ENCODE measurements at places on chromosomes 4 and X.

- no peak for DNase-seq
These were observed 366.1 kb downstream of the FBXO8 start for GRCh38 chr4:173917255-173917960.

- DNase-seq: peak; percentile 32
These were observed 2.7 kb upstream of the RENBP start for GRCh38 chrX:153947009-153947769.

DNA sequence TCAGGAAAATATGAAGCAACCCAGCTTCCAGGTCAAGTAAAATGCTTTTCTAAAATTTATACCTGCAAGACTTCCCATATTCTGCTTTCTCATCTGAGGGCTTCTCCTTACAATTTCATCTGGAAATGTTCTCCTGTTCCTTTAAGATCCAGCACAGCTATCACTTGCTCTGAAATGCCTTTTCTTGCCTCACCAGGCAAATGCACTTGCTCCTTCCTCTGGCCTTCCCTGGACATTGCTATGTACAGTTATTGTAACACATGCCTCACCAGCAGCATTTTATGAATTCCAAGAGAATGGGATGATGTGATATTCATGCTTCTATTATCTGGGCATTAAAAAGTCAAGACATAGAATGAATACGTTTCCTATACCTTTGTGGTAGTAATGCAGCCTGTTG, 842.1 kb upstream of the INTU start:
- DNase-seq: no peak

GRCh38 chrX:54208531-54208930, 25.5 kb upstream of the FAM120C start:
- no peak for DNase-seq

DNA sequence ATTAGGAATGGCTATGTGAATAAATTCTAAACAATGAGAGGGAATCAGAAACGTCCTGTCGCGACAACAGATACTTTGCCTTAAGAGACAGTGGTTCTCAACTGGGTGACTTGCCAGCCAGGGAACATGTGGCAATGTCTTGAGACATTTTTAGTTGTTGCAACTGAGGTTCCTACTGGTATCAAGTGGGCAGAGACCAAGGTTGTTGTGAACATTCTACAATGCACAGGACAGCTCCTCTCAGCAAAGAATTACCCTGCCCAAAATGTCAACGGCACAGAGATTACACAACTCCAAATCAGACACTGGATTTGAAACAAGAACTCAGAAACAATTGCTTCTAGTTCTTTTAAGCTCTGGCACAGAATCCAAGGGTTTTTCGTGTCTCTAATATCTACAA, 128.6 kb downstream of the ARHGAP6 start:
- no peak for DNase-seq

DNA sequence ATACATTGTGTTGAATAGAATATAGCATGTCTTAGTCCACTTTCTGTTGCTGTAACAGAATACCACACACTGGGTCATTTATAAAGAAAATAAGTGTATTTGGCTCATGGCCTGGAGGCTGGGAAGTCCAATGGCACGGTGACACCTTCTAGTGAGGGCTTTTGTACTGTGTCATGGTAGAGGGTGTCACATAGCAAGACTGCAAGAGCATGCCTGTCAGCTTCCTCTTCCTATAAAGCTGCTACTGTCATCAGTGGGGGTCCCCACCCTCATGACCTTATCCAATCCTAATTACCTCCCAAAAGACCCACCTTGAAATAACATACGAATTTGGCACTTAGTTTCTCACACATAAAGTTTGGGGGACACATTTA, 193.2 kb downstream of the PTTG2 start:
- DNase-seq: no peak

DNA sequence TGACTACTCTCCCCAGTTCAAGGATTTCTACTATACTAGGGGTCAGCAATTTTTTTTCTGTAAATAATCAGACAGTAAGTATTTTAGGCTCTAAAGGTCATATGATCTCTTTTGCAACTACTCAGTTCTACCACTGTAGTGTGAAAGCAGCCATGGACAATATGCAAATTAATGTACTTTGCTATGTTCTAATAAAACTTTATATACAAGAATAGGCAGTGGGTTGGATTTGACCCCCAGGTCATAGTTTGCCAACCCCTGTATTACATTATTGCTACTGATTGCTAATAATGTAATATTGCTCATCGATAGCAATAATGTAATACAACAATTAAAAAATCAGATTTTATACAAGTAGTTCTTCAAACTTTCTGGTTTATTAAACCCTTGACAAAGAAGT, 59.2 kb upstream of the GPR34 start:
- DNase-seq: no peak

- no peak for DNase-seq
These were observed 254.4 kb downstream of the NPFFR2 start for GRCh38 chr4:72286185-72286584.

- no peak for DNase-seq
These were observed 13.3 kb downstream of the PPARGC1A start for GRCh38 chr4:23876418-23877089.

DNA sequence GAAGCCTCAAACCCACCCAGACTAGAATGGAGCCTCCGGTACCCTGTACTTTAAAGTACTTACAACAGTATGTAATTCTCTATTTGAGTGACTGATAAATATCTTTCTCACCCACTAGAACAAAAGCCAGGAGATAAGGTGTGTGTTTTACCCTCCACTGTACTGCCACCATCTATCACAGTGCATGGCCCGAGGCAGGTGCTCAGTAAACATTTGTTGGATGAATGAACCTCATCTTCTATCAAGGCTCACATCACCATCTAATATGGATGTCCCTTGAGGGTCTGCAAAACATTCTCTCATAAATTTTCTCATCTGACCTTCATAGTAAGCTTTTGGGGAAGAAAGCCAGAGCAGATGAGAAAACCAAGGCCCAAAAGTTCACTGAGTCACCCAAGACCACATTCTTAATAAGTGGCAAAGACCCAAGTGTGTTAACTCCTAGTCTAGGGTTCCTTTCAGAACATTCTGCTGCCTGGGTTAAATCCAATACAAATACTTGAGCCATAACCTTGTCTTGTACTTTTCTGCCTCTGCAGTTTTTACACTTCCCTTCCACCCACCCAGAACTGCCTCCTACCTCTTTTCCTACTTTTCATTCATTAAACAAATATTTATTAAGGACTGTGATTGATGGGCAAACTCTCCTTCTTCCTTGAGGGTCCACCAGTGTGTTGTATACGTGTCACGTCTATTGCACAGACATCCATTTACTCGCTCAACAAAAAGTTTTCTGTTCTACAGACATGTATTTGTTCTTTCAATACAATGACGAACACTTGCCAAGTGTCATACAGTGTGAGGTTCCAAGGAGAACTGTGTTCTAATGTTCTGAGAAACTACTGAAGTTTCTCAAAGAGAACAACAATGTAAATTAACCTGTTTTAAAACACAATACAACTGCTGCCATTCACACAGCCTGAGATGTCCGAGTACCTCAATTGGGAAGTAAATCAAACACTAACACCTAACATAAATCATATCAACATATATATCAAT, 35.7 kb downstream of the APBB2 start:
- DNase-seq: no peak

GRCh38 chr4:108052558-108053120, 63.0 kb downstream of the HADH start:
- no peak for DNase-seq

DNA sequence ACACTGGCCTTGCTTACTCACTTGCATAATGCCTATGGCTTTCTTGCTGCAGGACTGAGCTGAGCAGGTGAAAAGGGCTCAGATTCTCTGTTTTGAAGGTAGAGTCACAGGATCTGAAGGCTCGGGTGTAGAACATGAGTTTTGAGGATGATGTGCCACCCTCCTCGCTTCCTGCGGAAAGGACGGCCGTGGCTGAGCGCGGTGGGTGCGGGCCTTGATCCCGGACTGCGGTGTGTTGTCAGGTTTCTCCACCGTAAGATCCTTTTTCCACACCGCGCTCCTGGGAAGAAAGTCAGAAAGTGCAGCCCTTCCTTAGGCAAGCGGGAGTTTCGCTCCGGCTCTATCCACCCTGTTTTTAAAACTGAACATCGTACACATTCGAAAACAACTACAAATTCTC, 36.2 kb downstream of the ZFP42 start:
- no peak for DNase-seq

- DNase-seq: no peak
These were observed 508.7 kb downstream of the TRIML1 start for GRCh38 chr4:188647820-188648370.

- no peak for DNase-seq
These were observed 145.1 kb downstream of the AMELX start for GRCh38 chrX:11438380-11438723.

DNA sequence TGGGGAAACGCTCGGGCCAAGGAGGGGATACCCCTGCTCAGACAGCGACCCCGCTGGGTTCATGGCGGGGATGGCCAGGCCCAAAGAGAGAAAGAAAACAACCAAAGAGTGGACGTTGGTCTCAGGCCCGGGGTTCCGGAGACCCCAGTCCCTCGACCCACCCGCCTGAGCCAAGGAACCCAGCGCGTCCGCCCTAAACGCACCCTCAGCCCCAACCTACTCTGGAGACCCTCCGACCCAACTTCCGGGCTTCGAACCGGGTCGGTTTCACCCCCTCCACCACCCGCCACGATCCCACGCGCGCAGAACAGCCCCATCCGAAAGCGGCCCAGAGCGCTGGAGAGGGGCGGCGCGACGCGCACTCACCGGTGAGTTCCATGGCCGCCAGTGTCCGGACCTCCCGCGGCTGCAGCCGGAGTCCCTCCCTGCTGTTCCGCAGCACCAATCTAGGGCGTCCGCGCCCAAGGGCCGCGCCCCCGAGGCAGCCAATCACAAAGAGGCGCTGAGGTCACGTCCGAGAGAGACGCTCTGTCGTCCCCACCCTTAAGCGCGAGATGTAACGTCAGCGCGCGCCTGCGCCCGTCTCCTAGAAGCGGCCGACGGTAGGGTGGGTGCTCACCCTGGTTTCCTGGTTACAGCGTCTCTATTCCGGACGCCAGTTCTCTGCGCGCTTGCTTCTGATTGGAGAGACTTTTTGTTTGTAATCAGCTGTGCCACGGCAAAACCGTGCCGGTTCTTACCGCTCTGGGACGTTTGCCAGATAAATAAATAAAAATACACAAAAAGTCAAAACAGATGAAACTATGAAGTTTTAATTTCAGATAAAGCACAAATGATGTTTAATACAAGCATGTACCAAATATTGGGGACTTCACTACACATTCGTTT, at the start of gene PIGA:
TSS of gene PIGA (minus strand) at position 389 of the 888 bp plus-strand sequence. CDS start 3,593 bp downstream, outside the sequence.
- DNase-seq: peak; percentile 87

DNA sequence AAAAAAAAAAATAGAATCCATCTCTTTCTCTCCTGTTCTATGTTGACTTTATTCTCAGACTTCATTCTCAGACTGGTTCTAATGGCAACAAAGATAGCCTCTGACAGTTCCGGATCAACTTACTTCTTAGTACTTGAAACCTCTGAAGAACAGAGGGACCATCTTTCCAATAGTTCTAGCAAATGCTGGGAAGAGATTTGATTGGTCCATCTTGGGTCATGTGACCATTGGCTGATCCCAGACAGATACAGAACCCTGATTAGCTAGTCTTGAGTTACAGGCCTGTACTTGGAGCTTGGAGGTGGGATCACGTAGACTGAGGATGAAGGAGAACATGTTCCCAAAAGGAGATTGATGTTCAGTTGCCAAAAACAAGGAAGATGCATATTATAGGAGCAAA, 66.9 kb upstream of the STIM2 start:
- no peak for DNase-seq

- no peak for DNase-seq
These were observed 349.1 kb downstream of the PCDH10 start for GRCh38 chr4:133498149-133498548.

GRCh38 chr4:184474263-184475095, at the start of gene IRF2:
IRF2 (minus strand) TSS chr4:184474550; CDS start chr4:184429064, 45,486 bp downstream.
- DNase-seq: peak; percentile 97

DNA sequence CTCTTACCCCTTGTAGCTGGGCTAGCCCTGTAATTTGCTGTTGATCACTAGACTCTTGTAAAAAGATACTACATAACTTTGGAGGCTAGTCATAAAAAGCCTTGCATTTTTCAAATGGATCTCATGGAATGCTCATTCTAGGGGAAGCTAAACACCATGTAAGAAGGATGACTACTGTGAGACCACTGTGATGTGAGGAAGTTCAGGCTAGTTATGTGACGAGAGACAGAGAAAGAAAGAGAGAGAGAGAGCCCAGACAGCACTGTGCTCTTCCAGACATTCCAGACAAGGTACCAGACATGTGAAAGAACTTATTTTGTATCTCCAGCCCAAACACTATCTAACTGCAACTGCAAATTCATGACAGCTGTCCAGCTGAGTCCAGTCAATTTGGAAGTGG, 404.6 kb upstream of the PITX2 start:
- DNase-seq: no peak

DNA sequence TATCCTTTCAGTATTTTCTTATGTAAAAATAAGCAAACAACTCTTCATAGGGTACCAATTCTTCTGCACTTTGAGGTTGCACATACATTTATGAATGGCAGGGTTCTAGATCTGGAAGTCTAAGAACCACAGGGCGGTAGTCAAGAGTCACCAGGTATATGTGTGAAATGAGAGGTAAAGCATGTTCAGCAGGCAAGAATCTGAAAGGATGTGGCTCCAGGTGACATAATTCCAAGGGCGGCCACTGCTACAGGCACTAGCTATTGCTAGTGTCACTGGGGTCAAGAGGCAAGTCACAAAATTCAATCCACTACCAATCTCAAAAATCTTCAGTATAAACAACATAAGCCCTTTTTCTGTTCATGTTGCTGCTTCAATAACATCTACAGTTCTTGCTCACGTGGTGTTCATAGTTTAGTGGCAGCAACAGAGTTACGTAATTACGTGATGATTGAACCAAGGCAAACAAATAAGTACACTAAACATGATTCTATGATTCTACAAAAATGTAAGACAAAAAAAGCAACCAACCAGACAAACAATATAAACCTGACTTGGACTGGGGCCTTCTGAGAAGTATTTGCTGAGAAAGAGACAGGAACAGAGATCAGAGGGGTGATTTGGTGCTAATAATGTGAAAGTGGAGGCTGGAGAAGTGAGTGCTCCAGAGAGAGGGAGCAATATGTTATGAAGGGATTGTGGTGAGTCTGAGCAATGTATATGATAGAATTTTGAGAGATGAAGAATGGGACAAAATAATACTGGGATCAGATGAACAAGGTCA, 101.7 kb downstream of the NAA11 start:
- DNase-seq: no peak

GRCh38 chr4:30839583-30840520, 119.7 kb downstream of the PCDH7 start:
- DNase-seq: no peak

DNA sequence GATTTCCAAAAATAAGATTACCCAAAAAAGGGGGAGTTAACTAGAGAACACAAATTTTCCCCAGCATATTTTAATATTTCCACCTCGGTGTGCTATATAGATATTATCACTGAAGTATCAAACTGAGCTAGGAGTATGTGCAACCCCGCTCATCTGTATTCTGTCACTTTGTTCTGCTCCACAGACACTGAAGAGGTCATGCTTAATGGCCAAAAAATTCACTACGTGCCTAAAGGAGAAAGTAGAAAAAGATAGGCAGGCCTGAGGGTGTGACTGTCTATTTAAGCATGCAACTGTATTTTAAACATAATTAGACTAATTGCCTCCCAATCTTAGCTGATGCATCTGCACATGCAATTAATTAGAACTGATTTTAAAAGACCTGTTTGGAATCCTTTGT, 24.5 kb downstream of the SH3RF1 start:
- DNase-seq: no peak
